ENCODE measurements at places on chromosomes 7 and 10.

DNA sequence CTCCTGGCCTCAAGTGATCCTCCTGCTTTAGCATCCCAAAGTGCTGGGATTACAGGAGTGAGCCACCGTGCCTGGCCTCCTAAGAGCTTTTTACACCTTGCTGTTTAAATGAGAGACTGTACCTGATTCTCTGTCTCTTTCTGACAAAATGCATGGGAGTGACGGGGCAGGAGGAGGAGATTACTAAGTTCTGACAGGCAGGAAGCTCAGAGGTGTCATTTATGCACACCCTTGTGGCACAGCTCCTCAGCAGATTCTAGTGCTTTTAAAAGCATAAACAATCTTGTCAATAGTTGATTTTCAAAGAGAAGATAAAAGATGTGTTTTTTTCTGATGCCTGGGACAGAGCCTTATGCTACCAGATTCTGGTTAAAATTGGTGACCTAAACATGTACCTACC, 39.7 kb upstream of the STEAP4 start:
- DNase-seq: no peak
- no peaks in the 10 kb centered on the region for H3K4me1 ChIP-seq
- H3K4me3 ChIP-seq: no peak overlapping the region
- H3K27ac ChIP-seq: no peak overlapping the region
- no peaks in the 10 kb centered on the region for H3K27me3 ChIP-seq

DNA sequence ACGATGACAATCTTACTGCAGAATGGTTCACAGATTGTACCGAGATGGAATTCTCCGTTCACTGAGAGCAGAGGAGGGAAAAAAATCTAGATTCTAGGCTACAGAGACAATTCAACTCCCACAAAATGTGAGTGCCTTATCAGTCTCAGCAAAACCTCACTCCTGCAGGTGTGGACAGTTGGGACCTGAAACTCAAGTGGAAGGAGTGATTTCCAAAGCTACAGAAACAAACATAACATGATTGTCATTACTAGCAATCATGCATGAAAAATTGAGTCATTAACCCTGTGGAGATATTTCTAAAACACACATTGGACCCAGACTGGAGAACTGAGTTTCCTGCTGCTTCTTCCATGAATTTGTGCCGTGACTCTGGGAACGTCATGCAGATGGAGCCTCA, 70.3 kb downstream of the CALML3 start:
- DNase-seq: no peak
- H3K36me3 ChIP-seq: no peaks in the 10 kb centered on the region
- H3K4me3 ChIP-seq: no peak overlapping the region
- no peaks in the 10 kb centered on the region for H3K4me1 ChIP-seq
- no peaks in the 10 kb centered on the region for H3K27me3 ChIP-seq

DNA sequence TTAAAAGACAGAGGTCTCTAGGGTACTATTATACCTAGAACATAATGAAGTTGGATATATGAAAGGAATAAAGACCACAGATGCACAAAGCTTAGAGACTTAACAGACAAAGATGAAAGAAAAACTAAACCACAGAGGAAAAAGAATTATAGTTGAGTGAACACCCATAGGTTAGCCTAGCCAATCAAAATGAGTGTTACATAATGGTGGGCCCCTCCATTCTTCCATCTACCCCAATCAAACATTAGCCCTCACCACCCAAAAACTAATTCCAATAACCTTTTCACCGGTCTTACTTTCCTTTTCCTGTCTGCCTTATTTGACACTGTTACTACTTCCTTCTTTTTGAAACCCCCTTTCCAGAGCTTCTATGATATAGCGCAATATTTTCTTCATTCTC, 130.1 kb downstream of the ELMO1 start:
- H3K27me3 ChIP-seq: no peaks in the 10 kb centered on the region
- H3K4me3 ChIP-seq: no peak overlapping the region
- no peak for DNase-seq
- H3K27ac ChIP-seq: no peak overlapping the region
- no peaks in the 10 kb centered on the region for H3K4me1 ChIP-seq
- no peaks in the 10 kb centered on the region for H3K36me3 ChIP-seq

DNA sequence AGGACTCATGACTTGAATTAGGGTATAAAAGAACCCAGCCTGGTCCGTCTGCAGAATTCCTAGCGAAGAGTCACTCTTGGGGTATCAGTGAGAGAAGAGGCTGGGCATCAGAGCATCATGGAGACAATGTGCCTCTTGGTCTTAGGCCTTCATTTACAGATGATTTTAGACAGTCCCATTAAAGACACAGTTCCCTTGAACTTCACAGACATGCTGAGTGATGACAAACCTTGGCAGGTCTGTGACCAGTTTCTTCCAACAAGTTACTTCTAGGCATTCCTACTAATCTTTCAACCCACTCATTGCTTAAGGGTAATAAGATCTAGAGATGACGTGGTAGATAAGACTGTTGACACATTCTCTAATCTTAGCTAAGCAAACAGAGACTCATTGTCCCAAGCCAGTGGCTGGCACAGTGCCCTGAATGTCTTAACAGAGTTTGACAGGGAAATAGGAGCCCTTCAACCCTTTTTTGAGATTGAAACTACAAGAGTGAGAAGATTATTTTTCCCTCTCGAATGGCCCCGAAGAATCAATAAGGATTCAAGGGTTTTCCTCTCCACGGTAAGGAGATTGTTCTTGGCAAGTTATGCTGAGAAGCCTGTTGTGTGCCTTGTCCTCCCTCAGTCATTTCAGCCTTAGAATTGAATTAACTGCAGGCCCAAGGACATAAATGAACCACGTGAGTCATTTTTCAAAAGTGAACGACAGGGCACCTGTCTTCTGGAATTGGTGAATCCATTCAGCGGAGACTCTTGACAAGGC, 281.1 kb downstream of the CCDC3 start:
- H3K27me3 ChIP-seq: no peaks in the 10 kb centered on the region
- no peak overlapping the region for H3K4me3 ChIP-seq
- H3K27ac ChIP-seq: peak overlapping the region; percentile 69
- peak; percentile 91 for DNase-seq
- no peaks in the 10 kb centered on the region for H3K4me1 ChIP-seq
- no peaks in the 10 kb centered on the region for H3K36me3 ChIP-seq

DNA sequence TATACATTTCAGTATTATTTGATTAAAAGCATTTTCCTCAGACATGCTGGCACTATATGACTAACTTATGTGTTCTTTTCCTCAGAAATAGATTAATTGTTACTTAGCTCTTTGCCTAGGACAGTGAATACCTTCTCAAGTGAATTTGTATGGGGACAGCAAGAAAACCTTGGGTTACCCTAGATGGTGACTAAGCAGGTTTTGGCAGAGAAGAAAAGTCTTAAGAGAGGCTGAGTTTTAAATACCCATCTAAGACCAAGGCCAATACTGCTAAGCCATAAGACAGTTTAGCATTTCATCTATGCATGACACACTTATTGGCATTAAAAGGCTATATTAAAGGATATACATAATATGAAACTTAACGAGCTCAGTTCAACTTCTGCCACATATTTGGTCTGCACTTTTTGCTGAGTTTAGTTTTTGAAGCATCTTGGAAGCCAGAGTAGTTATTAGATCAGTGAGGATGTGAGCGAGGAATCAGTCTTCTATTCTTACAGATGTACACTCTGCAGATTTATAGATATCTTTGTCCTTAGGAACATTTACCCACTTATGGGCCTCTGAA, 54.6 kb upstream of the FAM3C start:
- no peak overlapping the region for H3K4me3 ChIP-seq
- no peak overlapping the region for H3K27ac ChIP-seq
- DNase-seq: no peak
- H3K36me3 ChIP-seq: no peaks in the 10 kb centered on the region
- H3K4me1 ChIP-seq: no peaks in the 10 kb centered on the region
- no peaks in the 10 kb centered on the region for H3K27me3 ChIP-seq

DNA sequence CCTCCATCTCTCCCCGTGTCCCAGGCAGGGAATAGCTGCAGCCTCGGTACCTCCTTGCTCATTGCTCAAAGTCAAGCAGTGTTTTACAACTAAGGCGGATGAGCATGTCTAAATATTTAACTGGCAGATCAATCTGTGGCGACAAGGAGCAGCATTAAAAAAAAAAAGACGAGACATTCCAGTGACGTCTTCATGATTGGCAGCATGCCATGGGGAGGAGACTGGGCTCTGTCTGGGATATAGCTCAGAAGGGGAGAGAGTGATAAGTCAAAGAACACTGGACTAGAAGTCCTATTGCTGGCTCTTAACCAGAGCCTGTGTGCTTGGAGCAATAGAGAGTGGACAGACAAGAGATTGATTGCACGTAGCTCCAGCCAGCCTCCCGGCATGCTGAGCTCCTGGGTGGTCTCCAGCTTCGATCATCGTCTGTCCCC, 287.5 kb upstream of the PODXL start:
- H3K4me3 ChIP-seq: no peak overlapping the region
- H3K27ac ChIP-seq: no peak overlapping the region
- H3K4me1 ChIP-seq: no peaks in the 10 kb centered on the region
- peaks cover 5% of the 10 kb centered on the region for H3K27me3 ChIP-seq
- no peaks in the 10 kb centered on the region for H3K36me3 ChIP-seq

DNA sequence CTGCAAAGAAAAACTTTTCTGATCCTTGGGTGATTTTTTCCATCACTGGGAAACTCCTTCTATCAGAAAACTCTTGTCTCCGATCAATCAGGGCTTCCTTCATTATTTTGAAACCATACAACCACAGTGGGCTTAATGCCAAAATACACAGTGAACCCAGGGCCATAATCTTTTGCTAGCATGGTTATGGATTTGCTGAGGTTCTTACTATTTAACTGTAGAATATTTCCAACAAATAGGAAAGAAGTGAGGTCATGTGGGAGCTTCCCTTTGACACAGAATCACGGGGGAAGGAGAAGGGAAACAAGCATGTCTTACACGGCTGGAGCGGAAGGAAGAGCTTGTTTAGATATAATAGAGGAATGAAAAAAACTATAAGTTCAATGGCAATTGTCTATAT, 1241.7 kb downstream of the REEP3 start:
- H3K4me1 ChIP-seq: no peaks in the 10 kb centered on the region
- no peak for DNase-seq
- H3K36me3 ChIP-seq: no peaks in the 10 kb centered on the region
- H3K27me3 ChIP-seq: no peaks in the 10 kb centered on the region
- H3K27ac ChIP-seq: no peak overlapping the region
- H3K4me3 ChIP-seq: no peak overlapping the region

GRCh38 chr7:111126987-111127386, 36.1 kb downstream of the LRRN3 start:
- H3K4me3 ChIP-seq: no peak overlapping the region
- no peaks in the 10 kb centered on the region for H3K27me3 ChIP-seq
- no peak overlapping the region for H3K27ac ChIP-seq
- no peak for DNase-seq

GRCh38 chr7:82078807-82079206, 309.0 kb upstream of the HGF start:
- no peak for DNase-seq
- no peak overlapping the region for H3K27ac ChIP-seq
- no peaks in the 10 kb centered on the region for H3K4me1 ChIP-seq

DNA sequence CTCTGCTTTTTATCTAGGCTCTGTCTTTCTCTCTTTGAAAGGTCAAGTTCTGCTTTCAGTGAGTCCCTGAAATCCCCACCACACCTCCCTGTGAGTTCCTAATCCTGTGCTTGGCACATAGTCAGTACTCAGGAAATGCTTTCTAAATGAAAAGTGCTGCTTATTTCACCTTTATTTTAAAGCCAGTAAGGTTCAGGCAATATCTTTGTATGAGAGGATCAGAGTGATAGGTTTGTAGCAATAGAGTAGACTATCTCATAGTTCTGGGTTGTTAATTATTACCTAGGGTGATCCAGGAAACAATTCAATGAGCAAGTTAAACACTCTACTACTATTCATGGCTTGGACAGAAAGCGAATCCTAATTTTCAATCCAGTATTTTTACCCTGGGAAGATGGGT, 7.4 kb upstream of the LAMB1 start:
- DNase-seq: no peak
- H3K4me1 ChIP-seq: no peaks in the 10 kb centered on the region
- H3K4me3 ChIP-seq: no peak overlapping the region
- H3K27me3 ChIP-seq: peaks cover 7% of the 10 kb centered on the region
- no peaks in the 10 kb centered on the region for H3K36me3 ChIP-seq

- H3K4me3 ChIP-seq: no peak overlapping the region
- DNase-seq: no peak
- H3K27ac ChIP-seq: no peak overlapping the region
- no peaks in the 10 kb centered on the region for H3K27me3 ChIP-seq
- H3K4me1 ChIP-seq: no peaks in the 10 kb centered on the region
- no peaks in the 10 kb centered on the region for H3K36me3 ChIP-seq
Measured at GRCh38 chr7:71443191-71443530, 311.2 kb downstream of the GALNT17 start.

DNA sequence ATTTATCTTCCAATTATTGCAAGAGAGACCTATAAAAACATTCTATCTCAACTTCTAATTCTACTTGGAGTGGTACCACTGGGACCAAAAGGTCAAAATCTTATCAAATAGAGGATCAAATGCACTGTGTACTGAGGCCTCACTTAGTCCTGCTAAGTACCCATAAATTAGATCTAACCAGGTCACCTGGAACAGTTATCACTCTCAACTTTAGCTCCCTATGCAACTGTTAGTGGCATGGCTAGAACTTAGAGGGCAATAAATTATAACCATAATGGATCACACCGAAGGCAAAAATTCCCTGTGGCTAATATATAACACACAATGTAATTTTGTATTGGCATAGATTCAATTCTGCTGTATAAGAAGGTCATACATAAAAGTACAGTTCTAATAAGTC, 428.9 kb downstream of the PCDH15 start:
- no peaks in the 10 kb centered on the region for H3K4me1 ChIP-seq
- no peaks in the 10 kb centered on the region for H3K27me3 ChIP-seq
- no peak for DNase-seq

DNA sequence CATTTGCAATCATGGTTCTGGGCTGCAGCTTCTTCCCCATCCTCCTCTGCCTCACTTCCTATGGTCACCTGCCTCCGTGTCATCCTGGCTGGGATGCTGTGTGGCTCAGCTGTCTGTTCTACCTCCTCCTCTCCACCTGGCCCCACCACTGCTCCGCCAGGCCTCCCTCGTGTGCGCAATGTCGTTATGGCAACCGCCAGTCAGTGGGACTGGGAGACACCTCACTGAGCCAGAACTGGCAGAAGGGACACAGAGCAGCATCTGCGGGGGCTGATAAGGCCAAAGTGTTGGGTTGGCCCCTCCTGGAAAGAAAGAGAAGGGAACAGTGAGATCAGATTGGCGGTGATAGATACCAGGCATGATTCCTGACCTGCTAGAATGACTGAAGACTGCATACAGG, 527.5 kb downstream of the INHBA start:
- no peaks in the 10 kb centered on the region for H3K36me3 ChIP-seq
- no peak overlapping the region for H3K27ac ChIP-seq
- no peaks in the 10 kb centered on the region for H3K27me3 ChIP-seq
- no peak for DNase-seq
- no peak overlapping the region for H3K4me3 ChIP-seq

DNA sequence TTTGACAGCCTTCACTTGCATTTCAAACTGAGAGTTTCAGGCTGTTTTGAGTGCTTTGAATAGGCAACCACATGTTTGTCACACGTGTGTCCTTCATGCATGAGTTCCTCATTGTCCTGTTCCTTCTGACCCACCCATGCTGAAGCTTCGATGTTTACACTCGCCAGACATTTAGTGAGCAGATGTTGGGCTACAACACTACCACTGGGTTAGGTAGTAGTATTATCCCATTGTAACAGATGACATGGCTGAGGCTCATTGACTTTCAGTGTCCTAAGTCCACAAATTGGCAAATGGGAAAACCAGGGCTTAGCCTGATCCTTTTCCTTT, 456.1 kb downstream of the PHTF2 start:
- no peak for DNase-seq
- H3K27me3 ChIP-seq: no peaks in the 10 kb centered on the region
- no peaks in the 10 kb centered on the region for H3K4me1 ChIP-seq
- H3K27ac ChIP-seq: no peak overlapping the region
- H3K36me3 ChIP-seq: no peaks in the 10 kb centered on the region

- H3K36me3 ChIP-seq: no peaks in the 10 kb centered on the region
- H3K4me1 ChIP-seq: no peaks in the 10 kb centered on the region
- no peak overlapping the region for H3K4me3 ChIP-seq
- H3K27me3 ChIP-seq: no peaks in the 10 kb centered on the region
- H3K27ac ChIP-seq: no peak overlapping the region
Measured at GRCh38 chr7:122628651-122629411, 70.1 kb downstream of the RNF133 start.
